ENCODE measurements at places on chromosomes 1 and 21.

- peak; percentile 70 for DNase-seq
Observed at GRCh38 chr1:53375440-53375839, 47.6 kb upstream of the LRP8 start.

- DNase-seq = peak; percentile 43
Observed at GRCh38 chr1:244336232-244336899, 115.3 kb downstream of the ADSS2 start.

DNA sequence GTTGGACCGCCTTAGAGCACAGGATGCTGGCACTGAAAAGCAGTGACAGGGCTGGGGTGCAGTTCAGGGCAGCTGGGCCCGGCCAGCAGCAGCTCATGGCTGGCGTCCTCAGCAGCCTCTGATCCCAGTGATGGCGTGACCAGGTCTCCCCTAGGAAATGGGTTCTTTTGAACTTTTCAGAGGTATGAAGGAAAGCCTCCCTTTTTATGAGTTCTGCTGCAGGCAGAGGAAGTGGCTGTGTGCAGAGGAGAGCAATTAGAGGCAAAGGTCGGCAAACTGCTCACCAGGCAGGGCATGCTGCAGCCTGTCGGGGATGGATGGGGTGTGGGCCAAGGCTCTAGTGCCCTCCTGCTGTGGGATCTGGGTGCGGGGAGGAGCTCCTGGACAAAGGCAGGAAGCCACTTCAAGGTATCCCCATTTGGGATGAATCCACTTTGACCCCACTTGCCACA, 45.6 kb upstream of the RAB4A start:
- DNase-seq = no peak

DNA sequence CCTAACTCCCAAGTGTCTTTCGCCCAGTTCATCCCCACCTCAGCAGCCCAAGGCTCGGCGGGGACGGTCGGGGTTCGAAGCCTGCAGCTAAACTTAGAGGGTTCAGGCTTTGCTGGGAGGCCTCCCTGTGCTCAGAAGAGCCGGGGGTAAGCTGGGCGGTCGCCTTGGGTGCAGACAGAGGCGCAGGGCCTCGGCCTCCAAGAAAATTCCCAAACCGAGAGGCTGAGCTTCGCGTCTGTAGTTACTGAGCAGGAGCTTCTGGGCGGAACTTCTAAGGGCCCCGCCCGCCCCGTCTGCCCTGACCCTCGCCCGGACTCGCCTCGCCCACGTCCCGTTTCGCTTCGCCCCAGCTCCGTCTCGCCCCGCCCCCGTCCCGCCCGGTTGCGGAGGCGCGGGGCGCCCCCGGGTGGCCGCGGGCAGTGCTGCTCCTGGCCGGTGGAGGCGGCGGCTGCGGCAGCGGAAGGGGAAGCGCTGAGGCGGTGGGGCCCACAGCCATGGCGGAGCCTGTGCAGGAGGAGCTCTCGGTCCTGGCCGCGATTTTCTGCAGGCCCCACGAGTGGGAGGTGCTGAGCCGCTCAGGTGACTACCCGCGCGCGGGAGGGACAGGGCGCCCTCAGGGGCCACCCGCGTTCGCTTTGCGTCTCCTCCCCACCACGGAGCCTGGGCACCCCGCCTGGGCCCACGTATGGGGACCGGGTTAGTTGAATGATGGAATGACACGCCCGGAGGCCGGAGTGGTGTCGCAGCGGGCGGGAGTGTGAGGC, at the start of gene RWDD3:
TSS of gene RWDD3 (plus strand) at position 474 of the 764 bp plus-strand sequence. CDS start at position 495, 21 bp downstream.
- peak; percentile 96 for DNase-seq

DNA sequence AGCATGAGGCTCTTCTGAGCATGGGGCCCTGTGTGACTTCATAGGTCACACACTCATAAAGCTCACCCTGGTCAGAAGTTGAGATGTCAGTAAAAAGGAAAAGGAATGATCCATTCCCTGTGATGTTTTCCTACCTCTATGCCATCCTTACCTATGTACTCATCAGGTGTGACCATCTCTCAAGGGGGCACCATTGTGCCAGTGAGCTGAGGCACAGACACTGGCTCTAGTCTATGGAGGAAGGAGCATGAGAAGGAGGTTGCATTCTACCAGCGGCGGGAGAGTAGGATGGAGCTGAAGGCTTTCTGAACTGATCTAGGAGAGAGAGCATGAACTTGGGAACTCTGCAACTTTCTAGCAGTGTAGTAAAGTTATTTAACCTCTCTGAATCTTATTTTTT, 65.8 kb upstream of the RGL1 start:
- no peak for DNase-seq
